ENCODE measurements at places on chromosomes 2 and 18. TPM values are rescaled to one million over a fixed set of nuclear protein-coding genes. Genes with fewer than 3 reads are reported as not detected.

DNA sequence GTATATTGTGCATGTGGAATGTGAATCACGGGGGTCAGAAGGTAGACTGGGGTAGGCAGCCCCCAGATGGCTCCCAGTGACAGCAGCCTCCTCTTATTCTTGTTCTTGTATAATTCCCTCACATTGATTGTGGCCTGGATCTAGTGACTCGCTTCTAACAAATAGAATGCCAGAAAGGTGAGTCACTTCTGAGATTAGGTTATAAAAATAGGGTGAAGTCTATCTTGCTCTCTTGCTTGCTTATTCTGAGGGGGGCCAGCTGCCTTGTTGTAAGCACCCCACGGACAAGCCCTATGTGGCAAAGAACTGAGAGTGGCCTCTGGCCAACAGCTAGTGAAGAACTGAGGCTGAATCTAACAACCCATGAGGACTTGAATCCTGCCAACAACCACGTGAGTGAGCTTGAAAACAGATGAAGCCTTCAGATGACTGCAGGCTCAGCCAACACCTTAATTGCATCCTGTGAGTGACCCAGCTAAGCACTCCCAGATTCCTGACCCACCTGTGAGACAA is 15.6 kb upstream of the RMND5A start:
- no peaks in the 10 kb centered on the region for H3K27me3 ChIP-seq
- peaks cover 23% of the 10 kb centered on the region for H3K4me1 ChIP-seq
- DNase-seq = no peak
- no peaks in the 10 kb centered on the region for H3K36me3 ChIP-seq
- H3K4me3 ChIP-seq = no peak overlapping the region

The KCTD1 gene
- 74.2 TPM for total RNA-seq

DNA sequence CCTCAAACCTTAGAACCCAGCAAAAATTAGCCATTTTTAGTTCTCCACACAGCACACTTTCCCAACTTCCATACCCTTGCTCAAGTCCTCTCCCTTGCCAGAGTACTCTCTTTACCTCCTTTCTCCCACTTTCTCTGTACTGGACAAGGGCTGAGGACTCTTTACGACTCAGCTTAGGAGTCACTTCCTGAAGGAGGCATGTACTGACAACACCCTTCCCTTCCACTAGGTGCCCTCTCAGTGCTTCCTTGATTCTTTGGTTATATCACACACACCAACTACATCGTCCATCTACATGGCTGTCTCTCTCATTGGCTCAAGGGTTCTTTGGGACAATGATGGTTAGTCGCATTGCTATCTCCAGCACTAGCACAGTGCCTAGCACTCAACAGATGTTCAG is 5.2 kb upstream of the C18orf63 start:
- H3K36me3 ChIP-seq = no peaks in the 10 kb centered on the region
- no peak overlapping the region for H3K27ac ChIP-seq
- DNase-seq = no peak
- no peaks in the 10 kb centered on the region for H3K4me1 ChIP-seq
- H3K27me3 ChIP-seq = peaks cover 4% of the 10 kb centered on the region
- H3K4me3 ChIP-seq = no peak overlapping the region

The PER2 gene
- total RNA-seq = 98.7 TPM

DNA sequence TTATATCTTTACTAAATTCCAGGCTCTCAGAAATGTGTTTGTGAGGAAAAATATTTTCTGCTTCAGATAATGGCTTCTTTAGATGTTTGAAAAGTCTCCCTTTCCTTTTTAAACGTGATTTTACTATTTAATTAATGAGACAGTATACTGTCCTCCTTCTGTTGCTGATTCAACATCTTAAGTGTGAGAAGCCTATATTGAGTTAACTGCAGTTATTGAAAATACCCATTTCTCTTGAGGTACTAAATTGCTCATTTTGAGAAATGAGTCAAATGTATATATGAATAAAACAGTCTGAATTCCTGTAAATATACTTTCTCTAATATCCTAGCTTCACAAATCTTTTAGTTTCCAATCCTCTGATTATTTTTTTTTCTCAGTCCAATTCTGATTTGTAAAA is 470.2 kb downstream of the PTPRM start:
- H3K4me1 ChIP-seq = no peaks in the 10 kb centered on the region
- DNase-seq = no peak
- H3K36me3 ChIP-seq = no peaks in the 10 kb centered on the region
- H3K27me3 ChIP-seq = no peaks in the 10 kb centered on the region

The SIX3 gene
- not detected for total RNA-seq

Measured in suprapubic skin (tissue), 4 donors.